ENCODE measurements at places on chromosomes 5 and 9.

DNA sequence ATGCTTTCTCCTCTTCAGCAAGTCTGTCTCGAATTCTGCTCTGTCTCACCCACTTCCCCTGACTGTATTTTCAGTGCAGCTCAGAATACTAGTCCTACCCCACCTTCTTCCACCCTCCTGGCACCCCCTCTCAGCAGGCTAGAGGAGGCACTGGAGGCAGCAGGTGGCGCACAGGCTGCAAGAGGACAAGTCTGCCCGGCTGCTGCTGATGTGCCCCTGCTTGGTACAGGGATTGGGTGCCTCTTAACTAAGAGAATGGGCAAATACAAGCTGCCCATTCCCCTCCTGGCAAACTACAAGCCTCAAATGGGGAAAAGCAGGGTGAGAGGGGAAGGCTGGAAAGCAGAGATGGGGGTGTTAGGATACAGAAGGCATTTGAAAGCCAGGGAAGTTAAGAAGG lies 5.1 kb downstream of the TLN1 start:
- no peak for DNase-seq

- DNase-seq: no peak
These were observed 423.3 kb downstream of the EFNA5 start for GRCh38 chr5:107247427-107247826.

- no peak for DNase-seq
These were observed 82.0 kb upstream of the FSTL4 start for GRCh38 chr5:133694181-133694831.

- no peak for DNase-seq
These were observed 24.3 kb downstream of the HMHB1 start for GRCh38 chr5:143836161-143836725.

DNA sequence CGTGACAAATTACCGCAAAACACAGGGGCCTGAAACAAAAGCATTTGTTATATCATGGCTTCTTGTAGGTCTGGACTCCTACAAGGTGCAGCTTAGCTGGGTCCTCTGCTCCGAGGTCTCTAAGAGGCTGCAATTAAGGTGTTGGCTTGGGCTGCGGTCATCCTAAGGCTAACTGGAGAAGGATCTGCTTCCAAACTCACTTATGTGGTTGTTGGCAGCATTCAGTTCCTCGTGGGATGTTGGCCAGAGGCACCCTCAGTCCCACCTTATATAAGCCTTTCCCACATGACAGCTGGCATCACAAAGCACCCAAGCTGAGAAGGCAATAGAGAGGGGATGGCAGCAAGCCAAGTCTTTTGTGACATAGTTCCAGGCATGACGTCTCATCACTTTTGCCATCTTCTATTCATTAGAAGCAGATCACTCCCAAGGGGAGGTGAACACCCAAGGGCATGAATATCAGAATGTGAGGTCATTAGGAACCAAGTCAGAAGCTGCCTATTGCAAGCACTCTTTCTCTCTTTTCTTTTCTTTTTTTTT lies 47.9 kb upstream of the ZBTB43 start:
- DNase-seq: no peak

DNA sequence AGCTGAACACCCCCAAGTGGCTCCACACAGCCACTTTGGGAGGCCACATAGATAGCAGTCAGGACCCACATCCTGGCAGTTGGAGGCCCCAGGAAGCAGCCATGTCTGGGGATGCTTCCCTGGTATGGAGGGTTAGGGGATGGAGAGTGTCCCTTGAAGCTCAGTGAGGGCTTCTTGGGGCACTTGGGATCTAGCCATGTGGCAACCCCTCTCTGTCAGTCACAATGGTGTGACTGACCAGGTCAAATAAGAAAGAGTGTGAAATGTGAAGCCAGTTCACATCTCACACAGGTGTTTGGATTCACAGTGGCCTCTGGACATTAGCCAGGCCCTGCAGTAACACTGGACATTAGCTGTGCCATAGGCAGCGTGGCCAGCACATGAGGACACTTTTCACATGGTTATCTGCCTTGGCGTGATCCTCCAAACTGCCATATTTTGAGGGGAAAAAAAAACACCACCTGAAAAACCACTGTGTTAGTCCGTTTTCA lies 53.9 kb upstream of the IL17B start:
- no peak for DNase-seq

GRCh38 chr5:110460837-110461236 lies 265.6 kb downstream of the TMEM232 start:
- no peak for DNase-seq

GRCh38 chr5:132019857-132020555 lies 8.5 kb upstream of the ACSL6 start:
- DNase-seq: no peak

GRCh38 chr9:20403346-20403745 lies 219.0 kb downstream of the MLLT3 start:
- no peak for DNase-seq

- no peak for DNase-seq
These were observed at the start of gene HMMR for GRCh38 chr5:163460562-163461171. TSS of gene HMMR (plus strand) at chr5:163460632. CDS start at chr5:163460693, 61 bp downstream.
